Fibroblast of villous mesenchyme (primary cell): ENCODE measurements at places on chromosomes 4 and X. TPM values are rescaled to one million over a fixed set of nuclear protein-coding genes. Genes with fewer than 3 reads are reported as not detected.

Gene VCX3A
- total RNA-seq, result not detected in 2 replicates

Gene TMPRSS11B
- total RNA-seq, result not detected in 2 replicates

Gene CDS1
- under 0.01 TPM in 2 replicates for total RNA-seq

Gene AP1AR
- 18.4 and 24.2 TPM in 2 replicates for total RNA-seq

Gene USP51
- total RNA-seq, result 2.6 and 3.5 TPM in 2 replicates

Gene C4orf51
- not detected in 2 replicates for total RNA-seq

Gene SPACA5
- total RNA-seq, result not detected in 2 replicates

Gene MAGEB2
- 2.6 TPM in 1 of 2 replicates, not detected in the other for total RNA-seq
